ENCODE measurements at places on chromosomes 3 and 15.

GRCh38 chr15:92383519-92384324, 10.0 kb upstream of the ST8SIA2 start:
- DNase-seq, result no peak

GRCh38 chr15:31130576-31131237, 29.2 kb upstream of the TRPM1 start:
- no peak for DNase-seq

GRCh38 chr3:43921056-43921648, 230.4 kb downstream of the ABHD5 start:
- DNase-seq, result no peak

- no peak for DNase-seq
These were observed 25.1 kb downstream of the FSTL1 start for GRCh38 chr3:120425572-120426250.

- DNase-seq, result no peak
These were observed 1028.3 kb upstream of the NR2F2 start for GRCh38 chr15:95302206-95302605.

DNA sequence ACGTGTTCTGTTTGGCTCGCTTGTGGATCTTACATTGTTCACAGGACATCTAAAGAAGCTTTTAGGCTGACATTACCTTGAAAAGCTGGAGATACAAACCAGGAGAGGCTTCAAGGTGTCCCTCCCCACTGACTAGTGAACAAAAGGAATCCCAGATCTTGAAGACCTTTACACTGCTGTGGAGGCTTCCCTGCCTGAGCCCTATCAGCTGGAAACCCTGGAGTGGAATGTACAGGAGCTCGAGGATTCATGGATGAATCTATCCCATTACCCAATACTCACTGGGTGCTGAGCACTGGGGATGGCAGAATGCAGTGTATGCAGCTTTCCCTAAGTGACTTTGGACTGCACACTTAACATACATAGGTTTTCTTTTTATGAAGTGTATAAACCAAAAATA, 82.3 kb upstream of the MFGE8 start:
- DNase-seq, result no peak

DNA sequence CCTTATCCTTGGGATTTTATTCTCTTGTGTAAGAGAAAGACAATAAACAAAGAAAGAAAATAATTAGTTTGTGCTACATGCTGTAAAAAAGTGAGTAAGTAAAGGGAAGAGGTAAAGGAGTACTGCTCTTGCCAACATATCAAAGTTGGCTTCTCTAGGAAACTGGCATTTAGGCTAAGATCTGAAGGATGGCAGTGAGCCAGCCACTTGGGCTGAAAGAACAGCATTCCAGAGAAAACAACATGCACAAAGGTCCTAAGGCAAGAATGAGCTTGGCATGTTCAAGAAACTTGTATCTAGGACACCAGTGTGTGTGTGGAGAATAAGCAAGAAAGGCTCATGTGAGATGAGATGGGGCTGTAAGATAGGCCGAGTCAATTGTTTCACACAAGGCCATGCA, 245.5 kb upstream of the MANF start:
- DNase-seq, result no peak

- DNase-seq, result no peak
These were observed 96.2 kb downstream of the TMCO5A start for GRCh38 chr15:38030609-38031008.

DNA sequence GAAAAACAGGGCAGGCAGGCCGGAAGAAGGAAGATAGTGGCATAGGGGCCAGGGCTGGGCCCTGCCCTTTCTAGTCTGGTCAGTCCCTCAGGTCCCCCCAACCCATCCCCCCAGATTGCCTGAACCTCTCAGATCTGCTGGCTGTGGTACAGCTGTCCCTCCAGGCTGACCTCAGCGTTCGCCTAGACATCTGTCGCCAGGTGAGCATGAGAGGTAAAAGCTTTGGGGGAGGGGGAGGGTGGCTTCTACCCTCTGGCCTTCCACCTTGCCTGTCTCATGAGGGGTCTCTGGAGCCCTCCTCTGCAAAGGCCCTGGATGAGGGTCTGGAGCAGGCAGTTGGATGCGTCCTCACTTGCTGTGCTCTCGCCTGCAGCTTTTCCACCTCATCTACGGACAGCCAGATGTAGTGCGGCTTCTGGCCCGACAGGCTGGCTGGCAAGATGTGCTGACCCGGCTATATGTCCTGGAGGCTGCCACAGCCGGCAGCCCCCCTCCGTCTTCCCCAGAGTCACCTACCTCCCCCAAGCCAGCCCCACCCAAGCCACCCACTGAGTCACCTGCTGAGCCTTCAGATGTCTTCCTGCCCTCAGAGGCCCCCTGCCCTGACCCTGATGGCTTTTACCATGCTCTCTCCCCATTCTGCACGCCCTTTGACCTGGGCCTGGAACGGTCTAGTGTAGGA, 20.2 kb downstream of the NBEAL2 start:
- no peak for DNase-seq

DNA sequence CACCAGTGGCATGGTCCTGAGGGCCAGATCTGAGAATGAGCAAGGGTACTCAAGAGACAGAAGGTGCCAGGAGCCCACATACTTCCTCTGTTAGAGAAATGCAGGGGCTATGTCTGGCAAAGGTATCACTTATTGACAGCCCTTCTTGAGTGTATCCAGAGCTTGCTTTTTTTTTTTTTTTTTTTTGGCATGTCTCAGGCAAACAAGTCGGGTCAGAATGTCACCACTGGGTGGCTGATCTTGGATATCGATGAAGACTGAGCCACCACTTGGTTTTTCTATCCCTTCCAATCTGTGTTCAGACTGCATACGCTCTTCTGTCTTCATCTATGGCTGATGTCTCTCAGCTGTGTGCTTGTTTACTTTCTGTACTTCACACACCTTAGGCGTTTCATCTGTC, 363.4 kb upstream of the C2CD4B start:
- no peak for DNase-seq

DNA sequence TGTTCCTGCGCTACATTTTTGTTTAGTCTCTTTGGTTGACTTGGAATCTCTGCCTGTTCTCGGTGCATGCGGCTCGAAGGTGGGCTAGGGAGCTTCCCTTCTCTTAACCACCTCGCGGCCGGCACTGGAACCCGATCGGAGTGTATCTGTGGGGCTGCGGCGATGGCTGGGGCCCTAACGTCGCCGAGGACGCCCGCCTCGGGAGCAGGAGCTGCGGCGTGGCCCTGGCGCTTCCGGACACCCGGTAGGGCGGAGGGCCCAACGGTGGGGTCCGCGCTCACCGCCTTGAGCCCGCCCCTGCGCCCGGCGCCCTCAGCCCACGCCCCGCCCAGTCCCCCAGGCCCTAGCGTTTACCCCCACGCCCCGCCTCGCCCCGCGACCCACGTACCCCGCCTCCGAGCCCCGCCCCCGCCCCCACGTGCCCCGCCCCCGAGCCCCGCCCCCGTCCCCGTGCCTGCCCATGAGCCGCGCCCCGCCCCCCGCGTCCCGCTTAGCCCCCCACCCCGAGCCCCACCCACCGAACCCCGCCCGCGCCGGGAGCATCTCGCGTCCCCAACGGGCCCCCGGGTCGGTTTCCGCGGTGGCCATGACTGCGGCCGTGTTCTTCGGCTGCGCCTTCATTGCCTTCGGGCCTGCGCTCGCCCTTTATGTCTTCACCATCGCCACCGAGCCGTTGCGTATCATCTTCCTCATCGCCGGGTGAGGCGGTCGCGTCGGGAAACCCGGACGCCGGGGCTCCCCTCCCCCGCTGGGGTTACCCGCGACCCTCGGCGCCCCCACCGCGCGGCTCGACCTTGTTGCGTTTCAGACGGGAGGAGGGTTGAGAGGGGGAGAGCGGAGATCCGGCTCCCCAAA, at the start of gene APH1B:
Gene APH1B, plus strand, starts transcription at position 568 of the 855 bp plus-strand sequence. Its CDS starts 19 bp downstream, at position 587.
- no peak for DNase-seq

DNA sequence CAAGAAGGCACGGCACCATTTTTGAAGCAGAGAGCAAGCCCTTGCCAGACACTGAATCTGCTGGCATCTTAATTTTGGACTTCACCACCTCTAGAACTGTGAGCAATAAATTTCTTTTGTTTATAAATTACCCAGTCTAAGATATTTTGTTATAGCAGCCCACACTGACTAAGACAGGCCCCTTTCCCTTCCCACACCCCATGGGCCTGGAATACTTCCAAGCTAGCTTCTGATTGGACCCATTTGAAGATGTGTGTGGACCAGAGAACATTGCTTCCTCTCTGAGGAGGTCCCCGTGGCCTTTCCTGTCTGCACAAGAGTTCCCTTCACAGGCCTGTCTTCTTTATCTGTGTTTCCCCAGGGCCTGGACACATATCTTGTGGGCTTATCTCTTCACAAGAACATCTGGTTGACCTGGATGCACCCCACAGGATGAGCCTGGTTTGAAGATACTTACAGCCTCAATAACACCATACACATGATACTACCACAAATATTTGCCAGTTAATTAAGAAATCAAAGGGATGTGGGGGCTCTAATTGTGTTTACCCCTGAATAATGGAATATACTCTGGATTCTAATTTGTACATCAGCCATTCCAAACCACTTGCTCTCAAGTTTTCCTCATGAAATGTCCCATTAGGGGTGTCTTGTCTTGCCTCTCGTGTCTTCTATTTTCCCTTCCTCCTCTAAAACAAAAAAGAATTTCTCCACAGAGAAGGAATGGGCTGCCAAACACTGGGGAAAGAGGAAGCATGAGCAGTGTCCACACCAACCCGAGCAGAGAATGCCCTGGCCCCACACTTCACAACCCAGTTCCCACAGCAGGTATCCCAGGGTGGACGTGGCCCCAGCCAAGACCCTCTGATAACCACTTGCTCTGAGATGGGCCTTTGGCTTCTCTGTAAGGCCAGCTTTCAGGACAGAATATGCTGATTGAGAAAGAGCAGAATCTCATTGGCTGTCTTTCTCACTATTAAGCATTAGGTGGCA, 42.5 kb downstream of the GLB1 start:
- DNase-seq, result no peak

DNA sequence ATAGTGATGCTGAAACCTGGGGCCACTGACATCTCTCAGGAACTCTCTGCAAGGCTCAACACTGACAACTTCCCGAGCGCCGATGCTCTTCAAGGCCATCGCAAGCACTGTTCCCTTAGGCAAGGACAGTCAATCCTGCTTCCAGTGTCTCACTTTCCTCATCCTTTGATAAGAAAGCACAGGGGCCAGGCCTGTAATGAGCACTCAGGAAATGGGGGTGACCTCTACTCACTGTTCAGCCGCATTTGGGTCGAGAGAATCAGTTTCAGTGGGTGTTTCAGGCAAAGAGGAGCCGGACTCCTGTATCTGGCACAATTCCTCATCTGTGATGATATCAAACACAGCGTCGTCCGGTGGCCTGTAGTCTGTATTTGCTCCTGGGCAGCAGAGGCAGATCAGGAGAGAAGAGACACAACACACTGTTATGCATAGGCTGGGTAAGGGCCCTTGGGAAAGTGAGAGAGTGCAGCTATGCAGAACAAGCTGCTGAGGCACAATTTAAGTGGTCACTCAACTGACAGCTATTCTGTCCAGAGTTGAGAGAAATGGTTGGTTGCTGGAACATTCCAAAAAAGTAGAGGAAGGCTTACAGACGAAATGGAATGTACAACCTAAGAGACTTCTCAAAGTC, 11.9 kb downstream of the CXCR6 start:
- DNase-seq, result no peak

- no peak for DNase-seq
These were observed 72.1 kb downstream of the FOXP1 start for GRCh38 chr3:71511446-71511845.

DNA sequence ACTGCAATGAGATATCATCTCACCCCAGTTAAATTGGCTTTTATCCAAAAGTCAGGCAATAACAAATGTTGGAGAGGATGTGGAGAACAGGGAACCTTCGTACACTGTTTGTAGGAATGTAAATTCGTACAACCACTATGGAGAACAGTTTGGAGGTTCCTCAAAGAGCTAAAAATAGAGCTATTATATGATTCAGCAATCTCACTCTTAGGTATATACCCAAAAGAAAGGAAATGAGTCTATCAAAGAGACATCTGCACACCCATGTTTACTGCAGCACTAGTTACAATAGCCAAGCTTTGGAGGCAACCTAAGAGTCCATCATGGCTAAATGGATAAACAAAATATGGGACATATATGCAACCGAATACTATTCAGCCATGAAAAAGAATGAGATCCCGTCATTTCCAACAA, 68.0 kb upstream of the HES1 start:
- DNase-seq, result no peak

DNA sequence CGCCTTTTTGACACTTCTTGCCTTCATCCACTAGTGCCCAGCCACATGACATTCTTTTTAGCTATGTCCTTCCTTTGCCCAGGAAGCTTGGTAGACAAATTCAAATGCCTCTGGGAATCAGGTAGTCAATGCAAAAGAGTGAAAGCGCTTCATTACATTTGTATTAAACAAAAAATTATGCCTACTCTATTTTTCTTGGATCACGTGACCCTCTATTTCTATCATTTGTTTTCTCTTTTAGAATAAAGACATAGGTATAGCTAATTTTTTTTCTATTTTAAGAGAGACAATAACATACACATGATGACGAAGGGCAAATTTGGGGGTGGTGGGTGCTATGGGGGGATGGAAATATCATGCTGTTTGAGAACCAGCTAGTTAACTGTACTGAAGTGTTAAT, 384.8 kb downstream of the C3orf38 start:
- DNase-seq, result no peak

- DNase-seq, result no peak
These were observed 103.0 kb downstream of the LARS2 start for GRCh38 chr3:45491344-45491743.
